Cardiac atrium fibroblast (primary cell): ENCODE measurements at places on chromosomes 6 and 20. TPM values are rescaled to one million over a fixed set of nuclear protein-coding genes. Genes with fewer than 3 reads are reported as not detected.

Gene AGPAT4
- total RNA-seq, result 2.3 and 2.6 TPM in 2 replicates

Gene DDO
- 0.16 TPM in 1 of 2 replicates, not detected in the other for total RNA-seq

Gene TBC1D7
- total RNA-seq, result 8.1 and 19.9 TPM in 2 replicates

Gene LY6G6D
- total RNA-seq, result not detected in 2 replicates

Gene CALHM5
- total RNA-seq, result 6.7 and 8.9 TPM in 2 replicates

Gene ZC2HC1B
- not detected in 2 replicates for total RNA-seq

Gene RIMS1
- not detected in 2 replicates for total RNA-seq
